ENCODE measurements at places on chromosomes 5 and 9. TPM values are rescaled to one million over a fixed set of nuclear protein-coding genes. Genes with fewer than 3 reads are reported as not detected.

DNA sequence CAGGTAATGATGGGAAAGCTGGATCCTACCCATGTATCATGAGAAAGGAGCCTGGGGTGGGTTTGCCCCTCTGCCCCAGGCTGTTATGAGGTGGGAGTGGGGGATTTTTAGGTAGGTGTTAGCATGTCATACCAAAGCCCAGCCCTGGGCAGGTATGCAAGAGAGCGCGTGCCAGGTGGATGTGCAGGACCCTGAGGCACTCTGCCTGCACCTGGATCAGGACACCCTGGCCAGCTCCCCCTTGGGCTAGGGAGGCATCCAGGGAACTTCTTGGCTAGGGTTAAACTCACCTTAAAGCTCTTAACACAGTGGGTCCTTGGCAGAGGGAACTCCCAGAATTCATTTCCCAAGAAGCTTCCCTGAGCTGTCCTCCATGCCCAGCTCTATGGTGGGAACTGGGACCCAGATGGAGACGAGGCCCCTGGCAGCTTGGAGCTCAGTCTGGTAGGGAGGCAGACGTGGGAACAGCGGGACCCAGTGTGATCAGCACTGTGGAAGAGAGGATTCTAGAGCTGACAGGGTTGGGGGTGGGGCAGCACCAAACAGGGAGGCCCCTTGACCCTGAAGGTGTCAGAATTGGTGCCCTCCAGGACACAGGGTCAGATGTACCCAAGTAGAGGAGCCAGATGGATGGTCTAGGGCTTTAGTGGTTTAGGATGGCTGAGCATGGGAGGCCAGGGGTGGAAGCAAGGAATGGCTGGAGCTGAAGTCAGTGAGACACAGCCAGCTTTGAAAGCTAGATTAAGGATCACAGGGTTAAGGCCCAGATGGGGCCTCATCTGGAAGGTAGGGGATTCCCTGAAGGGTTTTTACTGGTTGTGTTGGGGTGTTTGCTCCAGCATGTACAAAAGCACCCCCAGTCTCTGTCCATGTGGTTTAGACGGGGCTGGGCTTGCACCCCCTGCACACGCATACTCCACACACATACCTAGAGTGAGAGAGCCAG, 2.2 kb upstream of the PRR7 start:
- no peaks in the 10 kb centered on the region for H3K27me3 ChIP-seq
- no peak overlapping the region for H3K27ac ChIP-seq
- no peak overlapping the region for H3K4me3 ChIP-seq
- no peak for DNase-seq

Gene GHR
- 19.7 TPM for total RNA-seq

DNA sequence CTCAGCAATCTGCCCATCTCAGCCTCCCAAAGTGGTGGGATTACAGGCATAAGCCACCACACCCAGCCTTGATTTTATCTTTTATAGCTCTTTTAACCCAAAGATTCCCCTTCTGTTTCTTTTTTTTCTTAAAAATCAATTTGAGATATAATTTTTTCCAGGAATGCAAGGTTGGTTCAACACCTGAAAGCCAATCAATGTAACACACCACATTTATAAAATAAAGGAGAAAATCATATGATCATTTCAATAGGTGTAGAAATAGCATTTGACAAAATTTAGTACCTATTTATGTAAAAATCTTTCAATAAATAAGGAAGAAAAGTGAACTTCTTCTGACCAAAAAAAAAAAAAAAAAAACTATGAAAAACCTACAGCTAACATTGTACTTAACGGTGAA, 3.7 kb upstream of the ASS1 start:
- no peaks in the 10 kb centered on the region for H3K27me3 ChIP-seq
- no peaks in the 10 kb centered on the region for H3K4me1 ChIP-seq
- H3K27ac ChIP-seq: no peak overlapping the region
- H3K36me3 ChIP-seq: no peaks in the 10 kb centered on the region

GRCh38 chr9:17742067-17742466, 163.2 kb downstream of the SH3GL2 start:
- H3K27ac ChIP-seq: no peak overlapping the region
- no peak for DNase-seq
- H3K4me1 ChIP-seq: no peaks in the 10 kb centered on the region
- no peaks in the 10 kb centered on the region for H3K36me3 ChIP-seq

- no peaks in the 10 kb centered on the region for H3K27me3 ChIP-seq
- H3K4me3 ChIP-seq: no peak overlapping the region
- H3K27ac ChIP-seq: no peak overlapping the region
- no peaks in the 10 kb centered on the region for H3K36me3 ChIP-seq
Observed at GRCh38 chr9:7387840-7388239, 411.7 kb downstream of the DMAC1 start.

All from uterus (tissue), 4 donors.